ENCODE measurements at places on chromosomes 3 and 15. TPM values are rescaled to one million over a fixed set of nuclear protein-coding genes. Genes with fewer than 3 reads are reported as not detected.
A peak's percentile ranks its signal among the peaks of the same experiment; 100 is the strongest.

C3orf85 gene
- not detected for total RNA-seq

SLCO2A1 gene
- 0.82 TPM for total RNA-seq

OR5H6 gene
- total RNA-seq, result not detected

KIF23 gene
- 13.5 TPM for total RNA-seq

GJD2 gene
- not detected for total RNA-seq

DNA sequence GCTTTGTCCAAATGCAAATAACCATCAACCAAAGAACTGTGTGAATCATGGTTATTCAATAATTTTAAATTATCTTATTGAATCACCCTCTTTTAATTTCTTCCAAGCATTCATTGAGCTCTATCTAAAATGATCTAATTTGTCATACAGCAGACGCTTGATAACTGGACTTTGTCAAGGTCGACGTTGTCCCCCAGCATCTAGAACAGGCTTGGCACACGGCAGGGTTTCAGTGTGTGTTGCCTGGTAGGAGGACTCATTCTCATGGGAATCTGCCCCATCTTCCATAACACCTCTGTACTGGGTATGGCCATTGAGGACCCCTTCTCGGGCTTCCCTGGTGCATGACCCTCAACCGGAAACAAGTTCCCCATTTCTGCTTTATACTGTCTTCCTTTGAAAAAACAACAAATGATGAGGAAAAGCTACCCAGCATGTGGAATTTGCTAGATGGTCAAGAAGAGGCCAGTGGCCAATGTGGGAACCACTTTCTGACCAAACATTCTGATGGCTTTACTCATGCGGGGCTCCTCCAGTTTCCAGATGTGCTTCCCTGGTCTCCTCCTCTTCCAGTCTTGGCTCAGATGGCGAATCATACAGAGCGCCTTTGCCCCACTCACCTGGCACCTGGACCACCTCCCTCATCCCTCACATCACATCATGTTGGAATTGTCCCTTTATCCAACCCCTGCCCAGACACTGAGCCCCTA, 41.7 kb upstream of the SEC22A start:
- no peak overlapping the region for H3K27ac ChIP-seq
- DNase-seq, result no peak
- H3K27me3 ChIP-seq, result no peaks in the 10 kb centered on the region
- H3K4me1 ChIP-seq, result no peaks in the 10 kb centered on the region
- no peak overlapping the region for H3K4me3 ChIP-seq

DNA sequence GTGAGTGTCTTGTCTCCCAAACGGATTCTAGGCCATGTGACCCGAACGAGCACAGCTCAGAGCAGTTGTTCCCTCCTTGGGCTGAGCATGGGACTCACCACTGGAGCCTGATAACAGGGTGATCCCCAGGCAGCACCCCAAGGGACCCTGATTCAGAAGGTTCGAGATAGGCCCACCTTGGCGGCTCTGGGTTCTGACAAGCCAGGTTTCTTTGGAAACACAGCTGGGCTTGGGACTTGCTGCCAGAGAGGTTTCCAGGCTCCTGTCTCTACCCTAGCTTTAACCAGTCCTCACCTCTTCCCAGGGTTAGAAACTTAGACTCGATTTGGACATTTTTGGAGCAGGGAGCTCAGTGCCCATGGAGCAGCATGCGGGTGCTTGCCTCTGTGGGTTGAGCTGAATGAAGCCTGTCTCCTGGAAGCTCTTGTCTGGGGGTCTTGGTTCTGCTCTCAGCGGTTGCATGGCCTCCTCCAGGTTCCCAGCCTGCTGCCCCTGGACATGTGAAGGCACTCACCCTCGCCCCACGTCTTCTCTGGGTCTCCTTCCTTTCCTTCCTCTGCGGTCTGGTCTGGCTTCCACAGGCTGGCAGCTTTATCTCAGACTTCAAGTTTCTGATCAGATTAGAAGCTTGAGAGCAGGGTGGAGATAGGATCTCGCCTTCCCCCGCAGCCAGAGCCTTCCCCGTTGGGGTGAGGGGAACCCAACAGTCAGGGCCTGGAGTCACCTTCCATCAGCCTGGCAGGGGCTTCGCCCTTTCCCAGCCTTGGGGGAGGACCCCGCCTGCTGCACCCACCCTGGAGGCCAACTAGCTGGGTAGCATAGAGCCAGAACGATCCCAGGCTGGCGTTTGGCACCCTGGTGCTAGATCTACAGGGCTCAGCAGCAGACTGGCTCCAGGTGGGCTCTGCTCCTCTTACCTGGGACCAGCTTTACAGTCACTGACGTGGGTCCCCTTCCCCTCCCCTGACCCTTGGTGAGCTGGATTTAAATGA, 21.0 kb downstream of the PAQR5 start:
- H3K4me1 ChIP-seq, result peaks cover 7% of the 10 kb centered on the region
- H3K4me3 ChIP-seq, result no peak overlapping the region
- DNase-seq, result no peak
- H3K27me3 ChIP-seq, result peaks cover 8% of the 10 kb centered on the region

- no peak overlapping the region for H3K27ac ChIP-seq
- no peaks in the 10 kb centered on the region for H3K36me3 ChIP-seq
- H3K27me3 ChIP-seq, result no peaks in the 10 kb centered on the region
- H3K4me1 ChIP-seq, result no peaks in the 10 kb centered on the region
Measured at GRCh38 chr3:104687362-104687761, 679.3 kb upstream of the ALCAM start.

DNA sequence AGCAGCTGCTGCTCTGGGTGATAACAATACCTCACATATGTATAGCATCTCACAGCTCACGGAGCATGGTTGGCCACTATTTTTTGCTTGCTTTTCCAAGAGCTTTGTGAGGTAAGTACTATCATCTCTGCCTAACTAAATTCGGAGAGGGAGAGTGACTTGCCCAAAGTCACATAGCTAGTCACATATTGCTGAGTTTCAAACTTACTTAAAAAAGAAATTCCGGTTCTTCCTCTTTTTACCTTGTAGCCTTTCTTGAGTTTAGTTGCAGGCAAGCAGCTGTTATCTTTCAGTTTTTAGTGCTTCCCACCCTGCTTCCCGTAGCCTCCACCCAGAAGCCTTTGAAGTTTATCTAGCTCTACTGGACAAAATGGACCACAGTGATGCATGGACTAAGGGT, 309.2 kb downstream of the PDCD6IP start:
- H3K27ac ChIP-seq, result no peak overlapping the region
- H3K27me3 ChIP-seq, result peaks cover 9% of the 10 kb centered on the region
- H3K4me3 ChIP-seq, result no peak overlapping the region
- peaks cover under 1% of the 10 kb centered on the region for H3K36me3 ChIP-seq
- peaks cover 3% of the 10 kb centered on the region for H3K4me1 ChIP-seq

DNA sequence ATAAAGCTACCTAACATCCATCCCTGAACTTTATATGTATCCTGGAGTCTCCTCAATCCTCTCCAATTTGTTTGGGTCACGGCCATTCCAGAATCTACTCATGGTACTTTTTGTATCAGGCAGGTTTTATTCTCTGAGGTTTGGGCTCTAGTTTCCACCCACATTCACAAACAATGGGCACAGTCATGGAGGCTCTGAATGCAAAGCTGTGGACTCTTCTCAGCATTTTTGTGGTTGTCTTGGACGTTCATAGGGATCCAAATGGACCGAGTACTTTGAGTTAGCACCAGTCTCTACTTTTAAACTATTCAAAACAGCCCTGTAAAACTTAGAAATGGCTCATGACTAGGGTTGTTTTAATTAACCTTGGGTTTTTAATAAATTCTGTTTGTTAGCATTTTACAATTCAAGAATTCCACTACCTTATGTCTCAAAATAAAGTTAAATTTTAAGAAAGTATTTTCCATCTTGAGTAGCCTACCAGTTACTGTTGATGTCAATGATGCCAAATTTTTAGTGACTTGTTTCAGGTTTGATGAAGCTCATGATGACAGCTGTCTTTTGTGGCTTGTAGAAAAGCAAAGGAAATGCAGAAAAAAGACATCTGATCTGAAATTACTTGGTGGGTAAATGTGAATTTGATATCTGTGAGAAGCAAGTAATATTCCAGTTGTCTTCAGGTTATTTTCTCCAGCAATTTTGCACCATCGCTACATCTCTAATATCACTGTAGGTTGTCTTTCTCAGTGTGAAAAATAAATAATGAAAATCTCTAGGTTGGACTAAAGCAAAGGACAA, 275.7 kb upstream of the THBS1 start:
- H3K4me3 ChIP-seq, result no peak overlapping the region
- H3K27ac ChIP-seq, result no peak overlapping the region
- H3K36me3 ChIP-seq, result peaks cover 4% of the 10 kb centered on the region

DNA sequence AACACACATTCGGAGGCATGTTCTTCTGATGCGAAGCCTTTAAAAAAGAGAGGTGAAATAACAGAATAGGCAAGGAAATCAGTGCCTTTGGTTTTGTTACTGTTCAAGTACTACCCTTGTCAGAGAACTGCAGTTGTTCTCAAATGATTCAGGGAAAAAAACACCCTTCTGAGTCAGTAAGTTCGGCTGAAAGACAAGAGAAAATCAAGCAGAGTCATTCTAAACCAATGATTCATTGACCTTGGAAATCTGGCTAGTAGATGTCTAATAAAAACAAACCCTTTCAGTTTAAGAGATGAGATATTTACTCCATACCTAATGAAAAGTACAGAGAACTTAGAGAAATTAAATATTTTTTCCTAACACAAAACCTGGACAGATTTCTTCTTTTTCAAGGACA, 72.7 kb upstream of the ABI3BP start:
- H3K36me3 ChIP-seq, result no peaks in the 10 kb centered on the region
- H3K27ac ChIP-seq, result peak overlapping the region; percentile 99
- H3K4me1 ChIP-seq, result peaks cover 58% of the 10 kb centered on the region
- DNase-seq, result no peak
- no peaks in the 10 kb centered on the region for H3K27me3 ChIP-seq

GRCh38 chr3:169886671-169887070, 16.9 kb upstream of the LRRC31 start:
- no peak for DNase-seq
- no peaks in the 10 kb centered on the region for H3K36me3 ChIP-seq

DNA sequence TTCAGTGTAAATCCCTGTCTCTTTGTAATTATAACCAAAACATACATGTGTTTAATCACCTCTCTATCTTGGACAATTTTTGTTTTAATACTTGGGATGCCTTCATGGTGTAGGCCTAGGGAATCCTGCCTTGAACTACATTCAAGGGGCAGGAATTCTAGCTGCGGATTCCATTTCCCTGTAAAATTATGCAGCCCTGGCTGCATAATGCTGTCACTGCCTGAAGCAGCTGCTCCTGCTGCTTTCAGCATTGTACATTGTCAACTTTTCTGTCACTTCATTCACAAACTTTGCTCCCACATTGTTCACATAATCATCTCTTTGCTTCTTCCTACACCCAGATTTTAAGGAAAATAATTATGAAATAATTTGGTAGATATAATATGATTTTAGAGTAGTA, 638.7 kb downstream of the RBMS3 start:
- no peaks in the 10 kb centered on the region for H3K27me3 ChIP-seq
- no peak for DNase-seq
- no peak overlapping the region for H3K4me3 ChIP-seq
- peaks cover 30% of the 10 kb centered on the region for H3K4me1 ChIP-seq
